RWPE2 (cell line): ENCODE measurements at places on chromosomes 4 and X.

GRCh38 chr4:183468210-183469095 is 24.0 kb downstream of the CDKN2AIP start:
- no peak for DNase-seq

DNA sequence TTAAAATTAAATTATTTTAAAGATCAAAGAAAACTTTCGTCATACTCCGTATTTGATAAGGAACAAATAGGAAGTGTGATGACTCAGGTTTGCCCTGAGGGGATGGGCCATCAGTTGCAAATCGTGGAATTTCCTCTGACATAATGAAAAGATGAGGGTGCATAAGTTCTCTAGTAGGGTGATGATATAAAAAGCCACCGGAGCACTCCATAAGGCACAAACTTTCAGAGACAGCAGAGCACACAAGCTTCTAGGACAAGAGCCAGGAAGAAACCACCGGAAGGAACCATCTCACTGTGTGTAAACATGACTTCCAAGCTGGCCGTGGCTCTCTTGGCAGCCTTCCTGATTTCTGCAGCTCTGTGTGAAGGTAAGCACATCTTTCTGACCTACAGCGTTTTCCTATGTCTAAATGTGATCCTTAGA is at the start of gene CXCL8:
Gene CXCL8 (plus strand): TSS at position 217 of the 426 bp plus-strand sequence. CDS start 90 bp downstream, at position 307.
- DNase-seq, result peak; percentile 87

DNA sequence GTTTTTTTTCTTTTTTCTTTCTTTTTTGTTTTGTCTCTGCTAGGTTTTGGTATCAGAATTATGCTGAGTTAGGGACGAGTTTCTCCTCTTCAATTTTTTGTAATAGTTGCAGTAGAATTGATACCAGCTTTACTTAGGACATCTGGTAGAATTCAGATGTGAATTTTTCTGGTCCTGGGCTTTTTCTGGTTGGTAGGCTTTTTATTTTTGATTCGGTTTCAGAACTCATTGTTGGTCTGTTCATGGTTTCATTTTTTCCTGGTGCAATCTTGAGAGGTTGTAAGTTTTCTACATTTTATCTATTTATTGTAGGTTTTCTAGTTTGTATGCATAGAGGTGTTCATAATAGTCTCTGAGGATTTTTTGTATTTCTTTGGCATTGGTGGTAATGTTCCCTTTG is 498.1 kb upstream of the CPEB2 start:
- DNase-seq, result no peak

GRCh38 chrX:129933700-129934099 is 27.7 kb downstream of the UTP14A start:
- DNase-seq, result no peak

GRCh38 chr4:121198251-121198650 is 34.1 kb upstream of the TNIP3 start:
- DNase-seq, result no peak

DNA sequence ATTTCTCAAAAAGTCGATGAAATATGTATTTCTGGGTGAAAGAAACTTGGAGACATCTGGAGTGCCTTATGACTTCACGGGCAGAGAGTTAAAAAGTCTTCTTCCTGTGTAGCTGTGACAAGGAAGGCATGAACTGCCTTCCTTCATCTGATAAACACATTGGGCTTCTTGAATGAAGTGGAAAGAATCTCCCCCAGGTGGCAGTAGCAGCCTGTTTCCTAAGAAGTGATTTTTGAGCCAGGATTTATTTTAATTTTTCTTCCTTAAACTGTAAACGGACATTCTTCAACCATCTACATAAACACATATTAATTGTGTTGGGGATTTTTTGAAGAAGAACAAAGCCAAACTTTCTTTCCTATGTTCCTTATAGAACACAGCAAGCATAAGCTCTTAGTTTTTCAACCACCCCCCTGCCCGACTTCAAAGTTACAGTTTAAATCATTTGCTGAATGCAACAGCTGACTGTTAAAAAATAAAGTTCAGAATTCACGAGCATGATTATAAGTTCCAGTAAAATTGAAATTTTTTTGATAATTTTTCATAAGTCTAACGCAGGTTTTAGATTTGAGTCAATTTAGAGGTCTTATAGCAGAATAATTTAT is 980 bp upstream of the GIMD1 start:
- no peak for DNase-seq

DNA sequence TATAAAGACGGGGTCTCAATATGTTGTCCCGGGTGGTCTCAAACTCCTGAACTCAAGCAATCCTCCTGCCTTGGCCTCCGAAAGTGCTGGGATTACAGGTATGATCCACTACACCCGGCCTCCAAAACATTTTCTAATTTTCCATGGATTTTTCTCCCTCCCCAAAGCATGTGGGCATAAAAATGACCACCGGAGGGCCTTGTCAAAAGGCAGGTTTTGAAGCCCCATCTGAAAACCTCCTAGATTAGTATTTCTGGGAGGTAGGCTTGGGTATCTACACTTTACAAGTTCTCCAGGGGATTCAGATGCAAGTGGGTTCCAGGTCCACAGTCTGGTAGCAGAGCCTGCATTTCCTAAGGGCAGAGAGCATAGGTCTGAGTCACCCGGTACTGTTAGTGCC is 1.4 kb upstream of the GPR173 start:
- DNase-seq, result no peak

GRCh38 chr4:27276307-27277073 is 415.8 kb downstream of the STIM2 start:
- DNase-seq, result no peak

DNA sequence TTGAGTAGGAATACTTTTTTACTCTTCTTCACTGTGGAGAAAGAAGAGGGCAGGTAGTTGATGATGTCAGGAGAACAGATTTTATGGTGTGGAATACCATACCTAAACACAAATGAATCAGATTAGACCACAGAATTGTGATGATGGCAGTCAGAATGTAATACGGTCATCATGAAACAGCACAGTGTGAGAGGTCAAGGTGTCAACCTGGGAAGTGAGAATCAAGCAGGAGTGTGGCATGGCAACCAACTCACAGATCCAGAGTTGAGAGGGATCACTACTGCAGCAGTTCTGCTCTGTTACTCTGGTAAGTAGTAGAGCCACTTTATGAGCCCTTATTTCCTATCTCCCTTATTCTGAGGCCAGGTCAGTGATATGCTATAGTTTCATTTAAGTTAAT is 27.7 kb downstream of the METTL14 start:
- no peak for DNase-seq

- DNase-seq, result no peak
These were observed 155.1 kb downstream of the PDGFRA start for GRCh38 chr4:54384152-54384551.

- no peak for DNase-seq
These were observed 67.5 kb upstream of the CLDN34 start for GRCh38 chrX:9899640-9900111.

- no peak for DNase-seq
These were observed 109.3 kb upstream of the TBC1D9 start for GRCh38 chr4:140865253-140866217.

DNA sequence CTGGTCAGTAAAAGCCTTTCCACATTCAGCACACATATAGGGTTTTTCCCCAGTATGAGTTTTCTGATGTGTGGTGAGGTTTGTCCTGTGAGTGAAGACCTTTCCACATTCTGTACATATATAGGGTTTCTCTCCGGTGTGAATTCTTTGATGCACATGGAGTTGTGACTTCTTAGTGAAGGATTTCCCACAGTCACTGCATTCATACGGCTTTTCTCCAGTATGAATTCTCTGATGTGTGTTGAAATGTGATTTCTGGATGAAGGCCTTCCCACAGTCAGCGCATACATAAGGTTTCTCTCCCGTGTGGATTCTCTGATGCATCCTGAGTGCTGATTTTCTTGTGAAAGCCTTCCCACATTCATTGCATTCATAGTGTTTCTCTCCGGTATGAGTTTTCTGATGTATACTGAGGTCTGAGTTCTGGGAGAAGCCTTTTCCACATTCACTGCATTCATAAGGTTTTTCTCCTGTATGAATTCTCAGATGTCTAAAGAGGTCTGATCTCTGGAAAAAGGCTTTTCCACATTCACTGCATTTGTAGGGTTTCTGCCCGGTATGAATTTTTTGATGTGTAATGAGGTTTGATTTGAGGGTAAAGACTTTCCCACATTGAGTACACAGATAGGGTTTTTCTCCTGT is 34.7 kb downstream of the ZNF41 start:
- no peak for DNase-seq

GRCh38 chr4:158750379-158750778 is 18.4 kb upstream of the FNIP2 start:
- no peak for DNase-seq

DNA sequence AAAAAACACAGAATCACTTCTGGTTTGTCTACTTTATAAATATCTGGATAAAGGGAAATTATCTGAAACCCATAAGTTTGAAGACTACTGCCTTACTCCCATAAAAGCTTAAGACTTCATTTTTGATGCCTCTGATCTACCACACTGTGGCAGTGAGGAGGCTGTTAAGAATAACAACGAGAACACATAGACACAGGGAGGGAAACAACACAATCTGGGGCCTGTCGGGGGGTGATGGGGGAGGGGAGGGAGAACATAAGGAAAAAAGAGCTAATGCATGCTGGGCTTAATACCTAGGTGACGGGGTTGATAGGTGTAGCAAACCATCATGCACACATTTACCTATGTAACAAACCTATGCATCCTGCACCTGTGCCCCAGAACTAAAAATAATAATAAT is 573.7 kb downstream of the GBA3 start:
- no peak for DNase-seq

- DNase-seq, result no peak
These were observed 67.3 kb downstream of the GLUD2 start for GRCh38 chrX:121114691-121115090.

- no peak for DNase-seq
These were observed 340.4 kb downstream of the FSTL5 start for GRCh38 chr4:161823450-161823849.

DNA sequence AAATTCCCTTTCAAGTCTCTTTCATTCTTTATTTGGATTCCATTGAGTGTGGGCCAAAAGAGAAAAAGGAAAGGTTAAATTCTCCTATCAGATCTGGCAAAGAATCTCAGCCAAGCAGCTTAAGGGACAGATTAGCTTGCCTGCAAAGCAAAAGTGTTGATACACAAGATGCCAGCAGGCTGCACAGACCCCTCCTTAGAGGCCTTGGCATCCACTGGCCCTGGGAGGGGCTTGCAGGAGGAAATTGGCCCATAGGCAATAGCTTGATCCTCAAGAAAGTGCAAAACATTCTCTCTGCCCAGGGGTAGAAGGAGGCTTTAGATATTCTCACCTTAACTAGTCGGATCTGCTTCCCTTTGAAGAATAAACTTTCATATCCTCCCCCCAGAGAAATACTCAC is 300.4 kb upstream of the CPEB2 start:
- no peak for DNase-seq

GRCh38 chr4:175281894-175282293 is 363.7 kb downstream of the ADAM29 start:
- no peak for DNase-seq

- DNase-seq, result no peak
These were observed 2.9 kb downstream of the AR start for GRCh38 chrX:67546496-67547423.

- no peak for DNase-seq
These were observed 132.7 kb downstream of the PJA1 start for GRCh38 chrX:69032601-69033000.

GRCh38 chr4:81609844-81610243 is 138.1 kb upstream of the RASGEF1B start:
- DNase-seq, result no peak
